ENCODE measurements at places on chromosomes 6 and 20. TPM values are rescaled to one million over a fixed set of nuclear protein-coding genes. Genes with fewer than 3 reads are reported as not detected.
A peak's percentile ranks its signal among the peaks of the same experiment; 100 is the strongest.

- no peak for DNase-seq
These were observed 184.2 kb upstream of the RREB1 start for GRCh38 chr6:6923605-6924004.

GRCh38 chr20:19121463-19121862, 91.0 kb upstream of the SLC24A3 start:
- DNase-seq, result no peak

DNA sequence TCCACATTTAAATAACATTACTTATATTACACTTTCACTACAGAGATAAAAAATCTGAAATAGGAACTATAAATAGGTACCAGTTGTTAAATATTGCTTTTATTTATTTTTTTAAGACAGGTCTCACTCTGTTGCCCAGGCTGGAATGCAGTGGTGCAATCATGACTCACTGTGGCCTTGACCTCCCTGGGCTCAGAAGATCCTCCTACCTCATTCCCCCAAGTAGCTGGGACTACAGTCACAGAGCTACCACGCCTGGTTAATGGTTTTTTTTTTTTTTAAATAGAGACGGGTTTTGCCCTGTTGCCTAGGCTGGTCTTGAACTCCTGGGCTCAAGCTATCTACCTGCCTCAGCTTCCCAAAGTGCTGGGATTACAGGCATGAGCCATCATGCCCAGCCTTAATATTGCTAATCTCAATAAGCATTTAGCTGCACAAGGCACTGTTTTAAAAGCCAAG, 17.3 kb downstream of the EEF1E1 start:
- DNase-seq, result no peak

- DNase-seq, result no peak
These were observed 39.1 kb downstream of the MCM8 start for GRCh38 chr20:5989539-5989938.

Gene BPI
- 7.9 TPM for total RNA-seq

- no peak for DNase-seq
These were observed 92.7 kb downstream of the SASH1 start for GRCh38 chr6:148435386-148435785.

GRCh38 chr6:150494241-150494640, 105.4 kb upstream of the PLEKHG1 start:
- DNase-seq, result peak; percentile 57

DNA sequence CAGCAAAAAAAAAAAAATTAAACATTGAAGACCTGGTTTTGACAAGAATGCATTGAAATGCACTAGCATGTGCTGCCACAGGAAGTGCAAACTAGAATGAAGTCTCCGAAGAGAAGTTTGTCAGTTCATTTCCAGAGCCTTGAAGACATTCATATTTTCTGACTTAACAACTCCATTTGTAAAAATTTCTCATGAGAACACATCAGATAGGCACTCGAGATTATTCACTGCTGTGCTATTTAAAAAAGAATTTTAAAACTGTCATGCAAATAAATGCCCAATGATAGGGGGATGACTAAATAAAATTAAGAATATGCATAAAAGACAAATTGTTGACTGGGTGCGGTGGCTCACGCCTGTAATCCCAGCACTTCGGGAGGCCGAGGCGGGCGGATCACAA, 394.6 kb upstream of the JARID2 start:
- no peak for DNase-seq

GRCh38 chr6:54519161-54519560, 210.9 kb downstream of the TINAG start:
- no peak for DNase-seq

Gene DEF6
- total RNA-seq, result 10.9 TPM

Gene GLP1R
- total RNA-seq, result 0.10 TPM

GRCh38 chr6:145368075-145368474, 367.2 kb downstream of the EPM2A start:
- peak; percentile 23 for DNase-seq

DNA sequence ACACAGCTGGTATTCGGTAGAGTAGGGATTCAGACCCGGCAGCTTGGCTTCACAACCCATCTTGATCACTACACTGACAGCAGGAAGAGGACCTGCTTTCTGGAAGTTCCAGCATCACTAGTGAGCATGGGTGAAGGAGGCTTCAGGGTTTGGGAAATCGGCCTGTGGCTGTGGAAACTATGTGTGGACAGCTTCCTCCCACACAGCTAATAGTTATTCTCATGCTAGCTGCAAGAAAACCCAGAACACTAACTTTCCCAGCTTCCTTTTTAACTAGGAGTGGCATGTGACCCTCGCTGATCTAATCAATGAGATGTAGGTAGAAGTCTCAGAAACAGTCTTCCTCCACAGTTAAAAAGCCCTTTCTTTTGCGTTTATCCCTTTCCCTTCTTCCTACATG, 36.3 kb upstream of the SIRPA start:
- DNase-seq, result no peak

GRCh38 chr6:166297606-166298005, 10.6 kb downstream of the PRR18 start:
- no peak for DNase-seq

Gene LRRC73
- 0.20 TPM for total RNA-seq

GRCh38 chr20:61052195-61052750, 199.8 kb upstream of the CDH4 start:
- no peak for DNase-seq

- no peak for DNase-seq
These were observed 74.9 kb downstream of the SYNDIG1 start for GRCh38 chr20:24544371-24544770.

- no peak for DNase-seq
These were observed 106.2 kb downstream of the MAP3K7 start for GRCh38 chr6:90480666-90481065.

Gene BMP5
- 5.0 TPM for total RNA-seq

GRCh38 chr20:9108260-9108659, 39.4 kb downstream of the PLCB4 start:
- DNase-seq, result no peak

GRCh38 chr6:148492654-148493290, 150.1 kb downstream of the SASH1 start:
- peak; percentile 91 for DNase-seq

- DNase-seq, result no peak
These were observed 97.4 kb upstream of the HSF2 start for GRCh38 chr6:122302067-122302466.

Gene DDX43
- total RNA-seq, result 0.30 TPM

GRCh38 chr20:42063141-42063540, 445.0 kb upstream of the CHD6 start:
- no peak for DNase-seq

DNA sequence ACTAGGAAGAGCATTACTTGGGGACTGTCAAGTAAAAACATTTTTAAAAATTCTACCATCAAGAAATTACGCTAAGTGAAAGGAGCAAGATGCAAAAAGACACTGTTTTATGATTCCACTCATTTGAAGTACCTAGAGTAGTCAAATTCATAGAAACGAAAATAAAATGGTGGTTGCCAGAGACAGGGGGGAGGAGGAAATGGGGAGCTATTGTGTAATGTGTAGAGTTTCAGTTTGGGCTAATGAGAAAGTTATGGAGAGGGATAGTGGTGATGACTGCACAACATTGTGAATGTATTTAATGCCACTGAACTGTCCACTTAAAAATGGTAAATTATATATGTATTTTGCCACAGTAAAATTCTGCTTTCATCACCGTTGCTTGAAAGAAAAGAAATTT, 83.8 kb downstream of the UST start:
- DNase-seq, result no peak

DNA sequence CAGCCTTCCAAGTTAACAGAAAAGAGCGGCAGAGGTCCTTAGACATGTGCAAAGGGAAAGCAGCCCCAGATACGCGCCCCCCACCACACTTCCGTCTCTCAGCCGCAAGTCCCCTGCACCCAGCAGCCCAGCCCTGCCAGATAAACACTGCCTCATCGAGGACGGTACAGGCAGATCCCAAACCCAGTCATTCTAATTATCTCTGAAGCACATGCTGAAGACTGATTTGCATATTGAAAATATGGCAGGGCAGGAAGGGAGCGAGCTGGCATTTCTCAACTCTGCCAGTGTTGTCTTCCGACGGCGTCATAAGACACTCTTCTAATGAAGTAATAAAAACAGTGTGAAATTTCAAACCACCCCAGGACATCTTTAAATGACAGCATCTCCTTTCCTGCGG, 122.8 kb upstream of the CDH4 start:
- DNase-seq, result no peak

Gene MYCT1
- total RNA-seq, result 16.3 TPM

- peak; percentile 83 for DNase-seq
These were observed 813.7 kb downstream of the KIF16B start for GRCh38 chr20:15759594-15759993.

- no peak for DNase-seq
These were observed 148.4 kb upstream of the EYA4 start for GRCh38 chr6:133092771-133093170.

Gene RAD21L1
- not detected for total RNA-seq

DNA sequence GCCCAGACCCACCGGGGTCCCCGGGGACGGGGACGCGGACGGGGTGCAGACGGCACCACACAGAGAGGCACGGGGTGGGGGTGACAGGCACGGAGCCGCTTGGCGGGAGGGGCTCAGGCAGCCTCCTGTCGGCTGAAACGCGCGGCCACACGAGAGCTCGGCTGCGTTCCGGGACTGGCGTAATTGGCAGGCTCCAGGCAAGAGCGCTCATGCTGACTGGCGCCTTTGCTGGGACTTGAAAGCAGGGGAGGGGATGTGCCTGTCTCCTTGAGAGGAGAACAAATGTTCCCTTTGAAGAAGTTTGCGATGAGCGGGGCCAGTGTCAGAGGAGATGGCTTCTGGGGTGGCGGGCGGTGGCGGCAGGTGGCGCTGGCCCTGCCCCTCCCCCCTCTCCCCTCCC, 25.8 kb downstream of the BHLHE23 start:
- no peak for DNase-seq

- DNase-seq, result no peak
These were observed 162.2 kb downstream of the BCAS1 start for GRCh38 chr20:53907968-53908751.

DNA sequence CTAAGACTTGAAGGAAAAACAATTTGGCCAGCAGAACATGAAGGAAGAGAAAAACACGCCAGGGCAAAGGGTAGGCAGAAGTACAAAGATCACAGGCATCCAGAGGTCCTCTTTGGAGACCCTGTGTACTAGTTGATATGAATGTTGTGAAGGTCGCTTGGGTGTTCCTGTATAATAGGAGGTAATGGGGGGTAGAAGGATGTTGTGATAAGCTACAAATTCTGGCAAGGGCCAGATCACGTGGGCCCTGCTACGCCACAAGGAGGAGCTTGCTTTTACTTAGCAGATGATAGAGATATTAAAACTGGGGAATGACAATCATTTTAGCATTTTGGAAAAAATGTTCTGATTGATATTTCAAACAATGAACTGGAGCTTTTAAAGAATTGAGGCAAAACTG, 878 bp upstream of the HLA-DMA start:
- no peak for DNase-seq

- no peak for DNase-seq
These were observed 75.3 kb downstream of the UTRN start for GRCh38 chr6:144360401-144360800.

Gene HIVEP2
- total RNA-seq, result 18.7 TPM

Gene SALL4
- total RNA-seq, result 2.7 TPM

Gene FAM83B
- 47.7 TPM for total RNA-seq

- DNase-seq, result no peak
These were observed 669.9 kb upstream of the ID4 start for GRCh38 chr6:19167251-19167650.

Gene BTNL2
- not detected for total RNA-seq

DNA sequence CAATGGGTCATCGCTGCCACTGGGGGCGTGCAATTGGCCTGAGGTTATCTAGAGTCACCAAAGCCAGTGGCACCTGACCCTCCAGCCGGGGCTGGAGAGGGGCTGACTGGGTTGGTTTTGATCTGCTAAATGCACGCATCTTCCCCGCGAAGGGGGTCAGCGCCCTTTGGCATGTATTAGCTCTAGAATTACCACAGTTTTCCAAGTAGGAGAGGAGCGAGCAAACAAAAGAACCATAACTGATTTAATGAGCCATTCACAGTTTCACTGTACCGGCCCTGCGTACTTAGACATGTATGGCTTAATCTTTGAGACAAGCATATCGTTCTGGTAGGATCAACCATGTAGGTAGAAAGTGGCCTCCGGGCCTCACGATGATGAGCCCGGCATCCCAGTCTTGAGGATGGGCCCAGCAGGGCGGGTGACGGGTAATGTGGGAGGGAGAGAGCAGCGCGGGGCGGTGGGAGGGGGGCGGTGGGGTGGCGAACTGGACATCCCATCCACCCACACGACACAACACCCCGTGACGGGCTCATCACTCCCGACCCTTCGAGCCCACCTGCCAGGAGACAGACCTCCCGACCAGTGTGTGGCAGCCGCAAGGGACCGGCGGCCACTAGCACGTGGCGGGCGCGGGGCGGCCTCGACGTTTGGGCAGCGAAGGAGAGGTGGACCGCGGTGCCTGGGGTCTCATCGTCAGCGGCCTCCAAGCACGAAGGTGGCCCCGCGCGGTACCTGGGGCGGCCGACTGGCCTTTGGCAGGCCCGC, 1957.5 kb upstream of the DEFB115 start:
- no peak for DNase-seq

DNA sequence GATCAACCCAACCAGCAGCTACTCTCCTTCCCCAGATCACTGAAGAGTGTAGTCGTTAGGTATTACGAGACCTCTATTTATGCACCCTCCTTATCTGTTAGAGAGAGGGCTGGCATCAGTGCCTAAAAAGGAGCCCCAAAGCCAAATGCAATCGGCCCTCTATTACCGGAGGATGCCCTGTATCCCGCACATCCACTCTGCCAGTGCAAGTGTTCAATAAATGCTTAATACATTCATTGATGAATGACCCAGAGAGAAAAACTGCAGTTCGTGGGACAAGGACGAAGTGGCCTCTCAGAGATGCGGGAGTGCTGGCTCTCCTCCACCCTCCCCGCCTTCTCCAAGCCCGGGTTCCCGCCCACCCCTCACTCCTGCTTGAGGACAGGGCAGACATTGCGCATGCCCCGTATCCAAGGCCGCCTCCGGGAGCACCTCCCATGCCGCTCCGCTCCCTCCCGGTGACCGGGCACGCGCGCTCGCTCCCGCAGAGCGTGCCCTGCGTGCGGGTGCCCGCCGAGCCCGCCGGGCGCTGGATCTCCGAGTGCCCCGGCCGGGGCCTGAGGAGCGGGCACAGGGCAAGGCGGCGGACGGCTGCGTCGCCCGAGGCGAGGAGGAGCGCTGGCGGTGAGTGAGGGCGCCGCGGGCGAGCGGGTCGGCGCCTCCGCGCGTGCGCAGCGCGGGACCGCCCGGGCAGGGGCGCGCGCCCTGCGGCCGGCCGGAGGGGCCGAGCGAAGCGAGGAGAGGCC, 27.2 kb upstream of the BTBD3 start:
- DNase-seq, result peak; percentile 90

Gene PBOV1
- total RNA-seq, result not detected

All from skin of body (tissue), 3 donors.